Stimulated activated CD4-positive, alpha-beta T cell treated with anti-CD3 and anti-CD28 coated beads, Interleukin-1b, Interleukin-23, amount 100 ng/mL, for 48 hours (primary cell): ENCODE measurements at places on chromosomes 1 and 21.

DNA sequence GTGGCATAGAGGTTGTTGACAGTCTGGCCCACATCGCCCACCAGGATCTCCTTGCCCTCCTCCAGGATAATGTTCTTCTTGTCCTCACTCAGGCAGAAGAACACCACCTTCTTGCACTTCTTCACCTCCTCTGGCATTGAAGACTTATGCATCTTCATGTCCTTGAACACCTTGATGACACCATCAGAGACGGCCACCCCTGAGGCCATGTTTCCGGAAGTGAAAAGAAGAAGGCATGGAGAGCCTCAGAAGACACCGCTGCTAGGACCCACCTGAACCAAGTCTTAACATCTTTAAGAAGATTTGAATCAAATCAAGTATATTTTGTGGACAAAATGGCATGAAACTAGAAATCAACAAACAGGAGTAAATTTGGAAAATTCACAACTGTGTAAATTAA lies 56.2 kb downstream of the C1orf185 start:
- no peak for DNase-seq

- no peak for DNase-seq
These were observed 4.8 kb downstream of the PSMD4 start for GRCh38 chr1:151259351-151259750.

DNA sequence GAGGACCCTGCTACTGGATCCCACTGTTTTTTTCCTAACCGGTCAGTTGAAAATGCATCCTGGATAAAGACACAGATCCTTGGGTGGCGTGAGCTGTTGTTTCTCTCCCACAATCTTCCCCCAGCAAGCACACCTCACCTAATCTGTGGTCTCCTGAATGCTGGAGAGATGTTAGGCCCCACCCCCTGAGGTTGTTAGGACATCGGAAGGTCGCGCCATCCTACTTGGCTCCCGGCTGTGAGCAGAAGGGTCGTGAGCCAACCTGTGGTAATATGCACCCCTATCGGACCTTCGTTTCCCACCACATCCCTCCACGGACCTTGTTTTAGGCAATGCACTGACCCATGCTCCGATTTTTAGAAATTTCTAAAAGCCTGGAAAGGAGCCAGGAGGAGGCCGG lies 89.9 kb upstream of the IPO9 start:
- DNase-seq: no peak

GRCh38 chr1:229093609-229094336 lies 177.1 kb upstream of the RAB4A start:
- DNase-seq: no peak

DNA sequence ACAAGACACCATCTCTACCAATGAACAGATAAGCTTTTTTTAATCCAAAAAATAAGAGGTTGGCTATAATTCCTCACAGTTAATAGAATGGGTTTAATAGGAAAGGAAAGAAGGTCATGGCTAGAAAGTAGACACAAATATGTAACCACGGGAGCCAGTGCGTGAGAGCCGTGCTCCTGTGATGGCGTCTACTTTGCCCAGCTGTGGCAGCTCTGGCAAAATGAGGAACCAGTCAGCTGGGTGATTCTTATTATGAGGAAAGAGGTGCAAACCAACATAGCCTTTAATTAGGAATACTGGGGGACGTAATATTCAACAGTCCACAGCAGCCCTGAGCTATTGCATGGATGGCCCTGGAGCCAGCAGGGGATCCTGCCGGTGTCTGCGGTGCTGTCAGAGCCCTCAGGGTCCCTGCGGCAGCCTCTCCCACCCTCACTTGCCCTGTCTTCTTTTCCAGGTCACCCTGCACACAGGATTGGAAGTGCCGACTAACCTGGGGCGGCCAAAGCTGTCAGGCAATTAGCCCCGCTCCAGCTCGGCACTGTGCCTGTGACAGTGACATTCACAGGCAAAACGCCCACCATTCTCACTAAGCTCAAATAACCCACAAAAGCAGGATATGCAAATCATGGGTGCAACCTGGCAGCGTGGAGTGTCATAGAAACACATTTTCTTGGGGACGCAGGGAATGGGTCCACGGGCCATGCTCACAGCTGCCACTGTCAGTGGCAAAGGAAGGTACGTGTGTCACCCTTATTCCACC lies 25.9 kb upstream of the GNPAT start:
- DNase-seq: no peak

- DNase-seq: no peak
These were observed 22.1 kb downstream of the TOR3A start for GRCh38 chr1:179103999-179104398.

DNA sequence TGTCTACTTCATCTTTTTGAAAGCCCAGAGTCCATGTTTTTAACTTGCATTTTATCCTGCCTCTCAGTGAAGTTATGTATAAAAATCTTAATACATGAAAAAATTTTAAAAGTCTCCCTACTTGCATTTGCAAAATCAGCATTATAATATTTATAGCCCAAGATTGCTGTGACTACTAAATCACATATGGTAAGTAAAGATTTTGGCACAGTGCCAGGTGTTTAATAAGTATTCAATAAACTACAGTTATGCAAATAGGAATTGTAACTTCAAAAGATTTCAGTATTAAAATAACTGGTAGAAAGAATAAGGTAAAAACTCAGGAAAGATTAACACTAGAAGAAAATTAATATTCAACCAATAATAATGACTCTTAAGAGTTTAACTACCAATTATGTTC lies 641.7 kb downstream of the LRRIQ3 start:
- DNase-seq: no peak

- no peak for DNase-seq
These were observed 23.8 kb downstream of the SPSB1 start for GRCh38 chr1:9316512-9316911.
